ENCODE measurements at places on chromosomes 11 and 22.

DNA sequence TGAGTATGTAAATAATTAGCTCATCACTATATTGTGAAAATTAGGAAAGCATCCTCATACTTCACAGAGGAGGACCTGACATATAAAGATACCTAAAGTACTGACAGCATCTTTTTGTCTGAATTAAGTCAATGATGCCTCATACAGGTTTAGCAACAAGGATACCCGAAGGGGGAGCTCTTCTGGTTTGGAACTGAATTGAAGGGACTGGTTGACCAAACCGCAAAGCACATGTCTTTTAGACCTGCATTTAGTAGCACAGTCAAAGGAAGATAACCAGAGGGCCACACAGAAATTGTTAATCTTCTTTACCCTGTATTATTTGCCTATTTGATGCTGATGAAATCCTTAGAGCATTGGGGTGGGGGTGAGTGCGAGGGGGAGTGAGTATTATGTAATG is 12.9 kb upstream of the WT1 start:
- no peaks in the 10 kb centered on the region for H3K27me3 ChIP-seq
- no peaks in the 10 kb centered on the region for H3K4me1 ChIP-seq
- H3K36me3 ChIP-seq = no peaks in the 10 kb centered on the region
- H3K4me3 ChIP-seq = no peak overlapping the region
- DNase-seq = peak; percentile 78
- H3K27ac ChIP-seq = no peak overlapping the region

- peaks cover 2% of the 10 kb centered on the region for H3K4me1 ChIP-seq
- H3K36me3 ChIP-seq = no peaks in the 10 kb centered on the region
- DNase-seq = no peak
- H3K27ac ChIP-seq = no peak overlapping the region
- no peaks in the 10 kb centered on the region for H3K27me3 ChIP-seq
- no peak overlapping the region for H3K4me3 ChIP-seq
These were observed 22.0 kb downstream of the TAF1D start for GRCh38 chr11:93719310-93719709.

DNA sequence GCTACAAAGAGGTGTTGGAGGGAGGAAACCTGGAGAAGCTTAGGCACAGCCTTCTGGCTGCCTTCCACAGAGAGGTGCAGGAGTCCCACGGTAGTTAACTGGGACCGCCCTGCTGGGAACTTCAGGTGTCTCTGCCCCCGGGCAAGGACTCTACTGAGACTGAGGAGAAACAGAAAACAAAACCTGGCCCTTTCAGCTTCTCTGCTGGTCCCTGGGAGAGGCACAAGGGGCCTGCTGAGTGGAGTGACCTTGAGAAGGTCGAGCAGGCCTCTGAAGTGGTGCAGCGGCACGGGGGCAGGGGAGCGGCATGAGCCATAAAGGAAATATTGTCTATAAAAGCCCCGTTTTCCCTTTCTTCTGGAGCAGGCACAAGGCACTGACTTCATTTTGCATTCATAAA is 38.9 kb downstream of the NTM start:
- no peak overlapping the region for H3K4me3 ChIP-seq
- H3K27me3 ChIP-seq = no peaks in the 10 kb centered on the region
- no peak overlapping the region for H3K27ac ChIP-seq
- H3K4me1 ChIP-seq = no peaks in the 10 kb centered on the region
- peak; percentile 21 for DNase-seq
- H3K36me3 ChIP-seq = no peaks in the 10 kb centered on the region

GRCh38 chr22:44597616-44598015 is 99.6 kb upstream of the RTL6 start:
- H3K4me1 ChIP-seq = no peaks in the 10 kb centered on the region
- no peak overlapping the region for H3K27ac ChIP-seq
- no peaks in the 10 kb centered on the region for H3K27me3 ChIP-seq
- H3K36me3 ChIP-seq = no peaks in the 10 kb centered on the region
- no peak overlapping the region for H3K4me3 ChIP-seq

DNA sequence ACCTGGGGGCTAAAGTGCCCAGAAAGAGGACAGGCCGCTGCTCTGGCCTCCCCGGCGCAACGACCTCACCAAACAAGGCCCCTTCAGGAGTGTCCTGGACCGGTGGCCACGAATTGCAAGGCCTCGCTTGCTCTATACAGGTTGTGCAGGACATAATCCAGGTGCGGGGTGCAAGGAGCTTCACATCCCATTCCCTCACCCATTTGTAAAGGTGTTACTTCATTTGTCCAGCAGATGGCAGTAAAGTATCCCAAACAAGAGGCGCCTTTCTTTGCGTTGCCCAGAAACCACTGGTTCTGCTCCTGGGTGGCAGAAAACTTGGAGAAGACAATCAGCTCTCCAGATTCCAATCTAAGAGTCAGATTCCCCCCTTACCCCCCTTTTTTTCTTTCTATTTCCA is 35.9 kb upstream of the PRDM11 start:
- no peaks in the 10 kb centered on the region for H3K4me1 ChIP-seq
- H3K4me3 ChIP-seq = no peak overlapping the region
- H3K27me3 ChIP-seq = no peaks in the 10 kb centered on the region

DNA sequence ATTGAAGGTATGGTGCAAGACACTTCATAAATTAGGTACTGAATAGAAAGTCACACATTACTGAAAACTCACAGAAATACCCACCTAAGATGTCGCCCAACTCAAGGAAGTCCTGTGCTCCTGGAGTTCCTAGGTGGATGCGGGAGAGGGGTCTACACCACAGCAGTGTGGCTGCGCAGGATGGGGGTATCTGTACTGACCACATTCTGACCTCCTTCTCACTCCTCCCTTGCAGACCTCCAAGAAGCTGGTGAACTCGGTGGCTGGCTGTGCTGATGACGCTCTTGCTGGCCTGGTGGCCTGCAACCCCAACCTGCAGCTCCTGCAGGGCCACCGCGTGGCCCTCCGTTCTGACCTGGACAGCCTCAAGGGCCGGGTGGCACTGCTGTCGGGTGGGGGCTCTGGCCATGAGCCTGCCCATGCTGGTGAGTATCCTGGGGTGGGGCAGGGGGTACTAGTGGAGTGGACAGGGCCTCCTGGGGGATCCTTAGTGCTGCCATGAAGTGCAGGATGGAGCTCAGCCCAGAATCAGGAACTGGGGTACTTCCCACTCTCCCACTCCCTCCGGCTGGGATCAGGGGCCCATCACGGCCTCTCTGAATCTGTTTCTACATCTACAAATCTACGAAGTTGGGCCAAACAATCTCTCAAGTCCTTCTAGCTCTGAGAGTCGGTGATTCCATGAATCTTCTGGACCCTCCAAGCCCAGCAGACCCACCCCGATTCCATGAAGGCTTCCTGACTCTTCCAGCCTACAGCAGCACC is 4.9 kb downstream of the TKFC start:
- H3K36me3 ChIP-seq = no peaks in the 10 kb centered on the region
- H3K27ac ChIP-seq = no peak overlapping the region
- no peak for DNase-seq
- H3K27me3 ChIP-seq = no peaks in the 10 kb centered on the region

DNA sequence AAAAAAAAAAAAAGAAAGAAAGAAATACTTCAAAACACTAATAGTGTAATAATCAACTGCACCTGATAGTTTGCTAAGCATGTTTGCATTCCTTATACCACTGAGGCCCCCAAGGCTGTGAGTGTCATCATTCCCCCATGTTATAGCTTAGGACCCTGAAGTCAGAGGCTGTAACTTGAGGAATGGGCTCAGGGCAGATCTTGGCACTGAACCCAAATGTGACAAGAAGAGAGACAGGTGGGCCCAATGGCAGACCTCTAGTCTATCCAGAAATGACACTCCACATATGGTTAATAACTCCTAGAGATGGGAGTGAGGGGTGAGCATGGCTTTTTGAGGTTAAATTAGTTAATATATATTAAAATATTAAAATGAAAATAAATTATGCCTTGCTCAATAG is 13.2 kb downstream of the ZNF70 start:
- DNase-seq = no peak
- H3K27ac ChIP-seq = no peak overlapping the region
- H3K4me3 ChIP-seq = no peak overlapping the region
- H3K4me1 ChIP-seq = no peaks in the 10 kb centered on the region

DNA sequence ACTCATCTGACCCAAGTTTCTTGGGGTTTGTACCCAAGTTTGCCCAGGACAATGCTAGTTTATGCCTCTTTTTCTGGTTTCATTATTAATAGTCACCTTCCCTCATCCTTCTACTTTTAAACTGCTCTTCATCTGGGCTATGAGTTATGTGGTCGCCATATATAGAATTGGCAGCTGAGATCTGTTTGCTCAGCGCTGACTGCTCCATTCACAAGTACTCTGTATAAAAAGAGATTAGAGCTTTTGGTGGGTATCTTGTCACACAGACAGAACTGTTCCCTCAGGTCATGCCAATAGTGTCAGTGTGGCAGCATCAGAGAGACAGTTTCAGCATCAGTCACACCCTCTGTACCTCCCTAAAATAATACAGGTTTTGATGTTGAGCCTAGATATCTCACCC is 326.0 kb downstream of the RAB38 start:
- H3K36me3 ChIP-seq = no peaks in the 10 kb centered on the region
- H3K4me3 ChIP-seq = no peak overlapping the region
- DNase-seq = no peak
- no peak overlapping the region for H3K27ac ChIP-seq
- no peaks in the 10 kb centered on the region for H3K27me3 ChIP-seq

GRCh38 chr11:117497206-117497951 is 169.7 kb downstream of the CEP164 start:
- H3K4me3 ChIP-seq = no peak overlapping the region
- no peak for DNase-seq
- no peaks in the 10 kb centered on the region for H3K36me3 ChIP-seq
- no peaks in the 10 kb centered on the region for H3K4me1 ChIP-seq
- no peak overlapping the region for H3K27ac ChIP-seq

- no peak for DNase-seq
- no peak overlapping the region for H3K4me3 ChIP-seq
- no peaks in the 10 kb centered on the region for H3K4me1 ChIP-seq
- H3K27ac ChIP-seq = no peak overlapping the region
- no peaks in the 10 kb centered on the region for H3K27me3 ChIP-seq
These were observed 619.1 kb downstream of the METTL15 start for GRCh38 chr11:28727254-28727653.

- H3K36me3 ChIP-seq = no peaks in the 10 kb centered on the region
- H3K27me3 ChIP-seq = no peaks in the 10 kb centered on the region
- no peaks in the 10 kb centered on the region for H3K4me1 ChIP-seq
- H3K27ac ChIP-seq = no peak overlapping the region
- no peak overlapping the region for H3K4me3 ChIP-seq
These were observed 170.3 kb upstream of the ZBED5 start for GRCh38 chr11:11028017-11028692.

DNA sequence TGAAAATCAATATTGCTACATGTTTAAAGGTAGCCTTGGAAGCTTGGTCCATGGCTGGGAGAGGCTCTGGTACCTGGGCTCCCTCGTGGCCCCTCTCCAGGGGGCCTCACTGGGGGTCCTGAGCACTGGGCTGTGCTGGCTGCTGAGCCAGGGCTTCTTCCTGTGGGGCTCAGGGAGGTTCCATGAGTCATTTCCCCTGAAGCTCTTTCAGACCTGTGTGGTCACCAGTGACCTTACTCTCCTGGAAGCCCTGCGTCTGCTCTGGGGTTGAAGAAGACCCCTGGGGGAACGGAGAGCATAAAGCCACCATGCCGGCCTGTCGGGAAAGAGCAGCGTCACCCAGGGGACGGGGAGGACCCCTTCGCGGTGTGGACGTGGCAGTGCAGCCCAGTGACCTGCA is 389.0 kb downstream of the TBC1D22A start:
- H3K27me3 ChIP-seq = no peaks in the 10 kb centered on the region
- peak; percentile 22 for DNase-seq
- H3K4me3 ChIP-seq = no peak overlapping the region
- no peak overlapping the region for H3K27ac ChIP-seq
- H3K4me1 ChIP-seq = no peaks in the 10 kb centered on the region
- no peaks in the 10 kb centered on the region for H3K36me3 ChIP-seq

- no peaks in the 10 kb centered on the region for H3K36me3 ChIP-seq
- peaks cover 5% of the 10 kb centered on the region for H3K4me1 ChIP-seq
- H3K4me3 ChIP-seq = no peak overlapping the region
- H3K27ac ChIP-seq = no peak overlapping the region
- no peaks in the 10 kb centered on the region for H3K27me3 ChIP-seq
These were observed 12.1 kb upstream of the NFAM1 start for GRCh38 chr22:42444077-42444904.

GRCh38 chr22:46195487-46196165 is 45.3 kb downstream of the PPARA start:
- H3K36me3 ChIP-seq = no peaks in the 10 kb centered on the region
- no peak overlapping the region for H3K4me3 ChIP-seq
- no peaks in the 10 kb centered on the region for H3K4me1 ChIP-seq
- H3K27ac ChIP-seq = no peak overlapping the region
- DNase-seq = no peak
- no peaks in the 10 kb centered on the region for H3K27me3 ChIP-seq

- H3K27me3 ChIP-seq = no peaks in the 10 kb centered on the region
- DNase-seq = no peak
- no peak overlapping the region for H3K27ac ChIP-seq
- no peak overlapping the region for H3K4me3 ChIP-seq
- no peaks in the 10 kb centered on the region for H3K36me3 ChIP-seq
- H3K4me1 ChIP-seq = no peaks in the 10 kb centered on the region
These were observed 26.1 kb upstream of the MS4A6A start for GRCh38 chr11:60208951-60209350.

- no peak overlapping the region for H3K4me3 ChIP-seq
- no peaks in the 10 kb centered on the region for H3K4me1 ChIP-seq
- no peaks in the 10 kb centered on the region for H3K27me3 ChIP-seq
- DNase-seq = no peak
- H3K27ac ChIP-seq = no peak overlapping the region
- H3K36me3 ChIP-seq = no peaks in the 10 kb centered on the region
These were observed 289.2 kb downstream of the MN1 start for GRCh38 chr22:27512283-27512761.

- no peaks in the 10 kb centered on the region for H3K36me3 ChIP-seq
- no peaks in the 10 kb centered on the region for H3K27me3 ChIP-seq
- H3K4me1 ChIP-seq = no peaks in the 10 kb centered on the region
These were observed 5.3 kb upstream of the CDC42BPG start for GRCh38 chr11:64849598-64850356.

GRCh38 chr11:15967966-15968365 is 388.4 kb downstream of the SOX6 start:
- H3K36me3 ChIP-seq = no peaks in the 10 kb centered on the region
- peaks cover 2% of the 10 kb centered on the region for H3K4me1 ChIP-seq
- H3K4me3 ChIP-seq = no peak overlapping the region
- no peaks in the 10 kb centered on the region for H3K27me3 ChIP-seq

DNA sequence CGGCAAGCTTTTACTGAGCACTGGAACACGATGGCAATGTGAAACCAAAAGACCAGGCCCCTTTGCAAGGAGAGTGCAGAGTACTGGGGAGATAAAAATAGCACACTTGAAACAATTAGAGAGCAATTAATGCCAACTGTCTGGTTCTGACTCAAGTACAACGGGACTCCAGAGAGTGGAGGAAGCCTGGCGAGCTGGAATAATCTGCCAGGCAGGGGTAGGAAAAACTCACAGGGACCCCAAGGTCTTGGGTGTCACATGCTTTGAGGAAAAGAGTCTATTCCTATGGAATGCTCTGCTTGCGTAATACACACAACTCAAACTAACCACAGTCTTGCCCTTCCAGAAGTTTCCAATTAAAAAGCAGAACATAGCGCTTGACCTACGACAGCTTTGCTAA is 113.0 kb upstream of the CLMP start:
- H3K36me3 ChIP-seq = no peaks in the 10 kb centered on the region
- no peak overlapping the region for H3K4me3 ChIP-seq
- no peak for DNase-seq
- no peaks in the 10 kb centered on the region for H3K27me3 ChIP-seq

GRCh38 chr11:111735262-111736116 is 30.7 kb downstream of the PPP2R1B start:
- H3K27ac ChIP-seq = no peak overlapping the region
- H3K36me3 ChIP-seq = no peaks in the 10 kb centered on the region
- no peaks in the 10 kb centered on the region for H3K4me1 ChIP-seq
- peak; percentile 65 for DNase-seq
- H3K27me3 ChIP-seq = no peaks in the 10 kb centered on the region

Data from mesendoderm (in vitro differentiated cells).